Liver (tissue), 10 donors: ENCODE measurements at places on chromosomes 11 and 22. TPM values are rescaled to one million over a fixed set of nuclear protein-coding genes. Genes with fewer than 3 reads are reported as not detected.

GNAZ gene
- total RNA-seq: 2.2 TPM

MMP27 gene
- total RNA-seq: not detected

TYR gene
- total RNA-seq: not detected

TMPRSS4 gene
- 0.08 TPM for total RNA-seq

KCNQ1 gene
- 2.2 TPM for total RNA-seq

DNA sequence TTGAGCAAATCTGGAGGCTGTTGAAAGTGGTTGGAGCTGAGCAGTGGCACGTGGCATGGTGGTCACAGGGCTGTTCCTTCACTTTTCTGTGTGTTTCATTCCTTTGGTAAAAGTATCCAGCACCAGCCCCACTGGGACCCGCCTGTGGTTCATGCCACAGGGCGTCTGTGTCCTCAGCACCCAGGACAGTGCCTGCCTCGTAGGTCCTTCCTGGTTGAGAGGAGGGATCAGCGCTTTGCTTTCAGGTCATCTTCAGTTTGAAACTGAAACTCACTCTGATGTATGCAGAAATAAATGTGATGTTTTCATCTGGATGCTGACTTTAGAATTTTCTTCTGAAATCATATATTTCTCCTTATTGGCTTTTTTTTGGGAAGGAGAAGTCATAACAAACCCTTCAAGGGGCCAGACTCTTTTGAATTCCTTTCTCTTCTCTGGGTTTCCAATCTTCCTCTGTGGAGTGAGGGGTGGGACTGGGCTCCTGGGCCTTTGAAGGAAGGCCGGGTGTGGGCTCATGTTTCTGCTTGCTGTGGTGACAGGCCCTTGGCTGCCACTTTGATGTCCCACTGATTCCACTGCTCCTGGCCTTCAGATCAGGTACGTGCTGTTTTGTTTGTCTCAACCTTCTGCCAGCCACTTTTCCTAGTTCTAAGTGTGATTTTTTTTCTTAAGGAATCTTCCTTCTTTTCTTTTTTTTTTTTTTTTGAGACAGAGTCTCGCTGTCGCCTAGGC, 26.2 kb downstream of the TBC1D22A start:
- no peak for DNase-seq

DNA sequence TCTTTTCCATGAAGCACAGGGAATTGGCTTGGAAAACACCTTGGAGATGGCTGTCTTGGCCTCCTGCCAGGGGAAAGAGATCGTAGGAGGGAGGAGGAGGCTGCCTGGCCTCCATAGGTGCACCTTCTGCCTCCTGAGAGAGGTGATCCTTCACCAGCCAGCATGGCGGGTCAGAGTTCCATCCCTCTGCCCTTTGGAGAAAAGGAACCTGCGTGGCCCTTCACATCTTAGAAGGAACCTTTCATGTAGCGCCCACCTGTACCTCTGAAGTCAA, 58.2 kb upstream of the DRD2 start:
- DNase-seq: no peak

DNA sequence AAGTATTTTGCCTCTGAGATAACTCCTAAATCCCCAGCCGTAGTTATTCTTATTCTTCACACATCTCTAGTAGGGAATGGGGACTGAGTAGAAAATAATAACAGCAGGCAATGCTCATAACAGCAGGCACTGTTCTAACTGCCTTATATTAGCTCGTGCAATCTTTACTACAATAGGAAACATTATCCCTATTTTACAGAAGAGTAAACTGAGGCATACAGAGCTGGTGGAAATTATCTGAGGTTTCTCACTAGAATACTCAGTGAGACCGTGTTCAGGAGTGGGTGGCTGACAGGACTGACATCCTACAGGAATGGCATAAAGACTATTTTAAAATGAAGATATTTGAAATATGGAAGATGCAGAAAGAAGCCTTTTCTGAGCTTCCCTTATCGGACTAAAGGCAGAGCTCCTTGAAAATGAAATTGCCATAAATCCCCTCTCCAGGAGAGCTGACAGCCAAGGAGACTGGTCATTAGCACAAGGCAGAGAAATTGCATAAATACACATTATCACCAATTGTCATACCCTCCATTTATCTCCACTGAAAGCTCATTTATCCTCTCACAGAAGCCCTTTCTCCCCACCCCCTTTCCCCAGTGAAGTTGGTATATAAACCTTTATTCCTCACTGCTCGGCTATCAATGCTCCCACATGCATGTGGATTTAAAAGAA, 93.9 kb downstream of the RASSF10 start:
- DNase-seq: no peak

DNA sequence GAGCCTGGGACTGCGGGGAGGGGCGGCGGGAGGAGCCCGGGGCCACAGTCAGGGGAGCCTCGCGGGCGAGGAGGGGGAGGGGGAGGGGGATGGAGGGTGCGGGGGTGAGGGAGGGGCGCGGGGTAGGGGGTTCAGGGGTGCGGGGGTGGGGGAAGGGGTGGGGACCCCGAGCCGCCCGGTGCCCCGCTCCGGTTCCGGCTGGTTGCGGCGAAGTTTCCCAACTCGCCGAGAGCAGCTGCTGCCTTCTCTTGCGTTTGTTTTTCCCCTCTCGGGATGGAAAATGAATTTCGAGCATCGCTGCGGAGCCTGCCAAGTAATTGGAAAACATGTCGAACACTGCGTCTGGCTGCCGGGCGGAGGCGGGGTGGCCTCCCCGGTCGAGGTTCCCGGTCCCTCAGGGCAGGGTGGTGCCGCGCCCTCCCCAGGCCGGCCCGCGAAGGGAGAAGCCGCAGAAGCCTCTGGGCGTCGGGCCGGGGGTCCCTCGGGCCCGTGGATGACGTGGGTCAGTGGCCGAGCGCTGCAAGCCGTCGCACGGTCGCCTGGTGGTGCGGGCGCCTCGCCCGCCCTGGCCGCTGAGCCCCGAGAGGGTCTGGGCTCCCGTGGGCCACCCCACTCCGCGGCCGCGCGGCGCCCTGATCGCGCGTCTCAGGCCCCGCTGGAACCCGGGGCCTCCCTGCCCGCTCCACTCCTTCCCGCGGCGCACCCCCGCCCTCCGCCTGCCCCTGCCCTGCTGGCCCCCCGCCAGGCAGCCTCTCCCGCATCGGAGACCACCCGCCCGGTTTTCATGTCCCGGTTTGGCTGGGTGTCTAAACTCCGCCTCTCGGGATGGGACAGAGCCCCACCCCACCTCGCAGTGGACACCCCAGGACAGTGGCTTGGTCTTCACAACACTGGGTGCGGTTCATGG, 12.1 kb downstream of the SPATA19 start:
- DNase-seq: peak; percentile 22

DNA sequence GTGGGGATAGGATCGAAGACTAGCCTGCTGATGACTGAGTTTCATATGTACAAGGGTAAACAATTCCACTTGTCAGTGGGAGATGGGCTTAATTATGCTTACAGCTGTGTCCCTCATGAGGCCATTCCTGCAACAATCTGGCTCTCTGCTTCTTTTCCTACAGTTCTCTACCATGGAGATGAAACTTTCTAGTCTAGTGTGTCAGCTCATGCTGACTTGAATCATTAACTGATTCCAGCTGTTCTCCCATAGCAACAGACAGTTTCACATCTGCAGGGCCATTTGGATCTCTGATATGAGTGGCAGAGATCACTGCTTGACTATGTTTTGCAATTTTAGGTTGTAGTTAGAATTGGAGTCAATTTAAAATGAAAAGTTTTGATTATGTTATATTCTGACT, 1251.7 kb upstream of the RAG2 start:
- no peak for DNase-seq

- DNase-seq: no peak
These were observed 99.8 kb downstream of the ZBTB16 start for GRCh38 chr11:114159320-114159719.

DNA sequence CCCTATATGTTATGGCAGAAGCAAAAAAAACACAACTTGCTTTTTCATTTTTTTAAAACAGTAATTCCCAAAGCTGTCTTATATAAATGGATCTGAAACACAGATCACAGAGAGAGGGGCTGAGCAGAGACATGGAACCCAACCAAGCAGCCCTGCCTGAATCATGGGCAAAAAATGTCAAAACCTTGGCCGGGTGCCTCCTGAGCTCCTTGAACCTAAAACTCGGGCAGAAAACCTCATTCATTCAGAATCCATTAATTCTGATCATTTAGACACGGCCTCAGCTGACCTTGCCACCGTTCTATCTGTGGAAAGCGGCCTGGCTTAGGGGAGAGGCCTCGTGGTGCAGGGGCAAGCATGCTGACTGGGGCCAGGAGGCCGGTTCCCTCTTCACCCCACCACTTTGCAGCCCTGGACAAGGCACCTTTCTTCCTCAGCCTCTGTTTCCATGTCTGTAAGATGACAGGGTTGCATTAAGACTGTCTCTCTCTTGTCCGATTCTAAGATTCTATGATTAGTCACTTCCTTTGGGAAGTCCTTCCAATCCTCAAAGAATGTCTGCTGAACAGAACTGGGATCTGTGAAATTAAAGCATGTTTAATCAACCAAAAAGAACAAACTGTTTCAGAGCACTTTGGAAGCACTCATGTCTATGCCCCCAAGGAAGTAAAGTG, 26.0 kb downstream of the TENM4 start:
- no peak for DNase-seq

- DNase-seq: no peak
These were observed 122.8 kb downstream of the SEZ6L start for GRCh38 chr22:26291940-26292666.

DNA sequence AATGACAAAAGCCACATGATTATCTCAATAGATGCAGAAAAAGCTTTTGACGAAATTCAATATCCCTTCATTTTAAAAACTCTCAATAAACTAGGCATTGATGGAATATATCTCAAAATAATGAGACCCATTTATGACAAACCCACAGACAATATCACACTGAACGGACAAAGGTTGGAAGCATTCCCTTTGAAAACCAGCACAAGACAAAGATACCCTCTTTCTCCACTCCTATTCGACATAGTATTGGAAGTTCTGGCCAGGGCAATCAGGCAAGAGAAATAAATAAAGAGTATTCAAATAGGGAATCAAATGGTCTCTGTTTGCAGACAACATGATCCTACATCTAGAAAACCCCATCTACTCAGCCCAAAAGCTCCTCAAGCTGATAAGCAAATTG, 52.0 kb downstream of the CASP12 start:
- no peak for DNase-seq

GRCh38 chr11:119506436-119506835, 83.5 kb upstream of the THY1 start:
- DNase-seq: no peak

DNA sequence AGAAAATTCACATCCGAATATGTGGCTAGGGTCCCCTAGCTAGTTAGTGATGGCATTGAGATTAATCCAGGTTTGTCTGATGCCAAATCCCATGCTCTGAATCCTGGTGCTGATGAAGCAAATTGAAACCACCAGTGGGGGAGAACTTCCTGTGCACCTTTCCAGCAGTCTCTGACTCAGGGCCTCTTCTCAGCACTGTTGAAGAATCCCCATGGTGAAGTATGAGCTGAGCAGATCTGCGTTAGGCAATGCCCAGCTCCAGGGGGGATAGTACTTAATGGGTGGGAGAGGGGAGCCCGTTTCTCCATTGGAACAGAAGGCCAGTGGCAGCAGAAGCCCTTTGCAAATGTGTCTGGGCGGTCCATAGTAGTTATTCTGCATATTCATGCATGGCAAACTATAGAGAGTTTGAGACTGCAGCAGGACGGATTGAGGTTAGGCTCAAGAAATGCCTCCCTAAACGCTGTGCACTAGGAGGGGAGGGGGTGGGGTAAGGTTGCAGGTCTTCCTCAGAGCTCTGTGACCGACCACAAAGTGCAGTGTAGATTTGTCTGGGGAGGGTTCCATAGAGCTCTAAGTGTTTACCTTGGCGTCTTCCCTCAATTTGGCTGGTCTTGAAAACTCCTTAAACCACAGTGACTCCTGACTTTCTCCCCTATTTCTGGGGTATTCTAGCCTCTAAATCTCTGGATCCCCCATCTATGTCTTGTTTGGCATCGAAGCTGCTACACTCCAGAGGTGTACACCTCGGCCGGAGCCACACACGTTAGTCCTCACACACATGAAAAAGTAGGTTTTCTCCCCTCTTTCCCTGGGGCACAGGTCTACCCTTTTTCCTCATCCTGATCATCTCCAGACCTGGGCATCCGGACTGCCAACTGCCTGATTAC, 4.8 kb downstream of the POU2F3 start:
- no peak for DNase-seq

- DNase-seq: no peak
These were observed 50.4 kb upstream of the RBFOX2 start for GRCh38 chr22:36079041-36079440.

DNA sequence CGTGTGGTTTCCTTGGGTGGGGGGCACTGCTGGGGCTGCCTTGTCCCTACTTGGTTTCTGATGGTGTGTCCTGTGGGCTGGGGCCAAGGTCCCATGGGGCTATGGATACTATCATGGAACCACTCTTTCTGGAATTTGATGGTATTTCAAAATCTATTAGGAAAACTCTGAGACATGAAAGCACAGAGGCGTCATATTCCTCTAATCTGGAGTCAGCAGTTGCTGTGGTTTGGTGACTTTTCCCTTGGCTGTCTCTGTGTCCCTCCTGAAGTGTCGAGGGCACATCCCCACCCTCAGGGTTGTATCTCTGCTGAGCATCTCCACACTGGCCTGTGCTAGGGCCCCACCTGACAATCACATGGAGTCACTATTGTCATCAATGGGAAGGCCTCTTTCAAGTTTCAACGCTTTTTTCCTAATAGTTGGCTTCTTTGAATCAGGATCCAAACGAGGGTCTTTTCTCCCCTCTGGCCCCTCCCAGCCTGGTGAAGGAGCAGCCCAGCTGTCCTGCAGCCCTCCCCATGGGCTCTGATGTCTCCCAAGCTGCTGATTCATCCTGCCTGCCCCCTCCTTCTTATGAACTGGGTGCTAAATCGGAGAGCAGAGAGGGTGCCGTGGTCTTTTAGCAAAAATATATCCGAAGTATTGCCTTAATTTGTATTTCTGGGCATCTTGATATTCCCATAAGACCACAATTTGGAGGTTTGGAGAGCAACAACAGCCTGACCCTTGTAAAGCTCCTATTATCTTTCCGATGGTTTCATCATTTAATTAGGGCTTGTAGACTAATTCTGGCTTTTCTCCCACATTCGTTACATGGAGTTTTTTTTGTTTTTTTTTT, 38.5 kb downstream of the MED15 start:
- no peak for DNase-seq

DNA sequence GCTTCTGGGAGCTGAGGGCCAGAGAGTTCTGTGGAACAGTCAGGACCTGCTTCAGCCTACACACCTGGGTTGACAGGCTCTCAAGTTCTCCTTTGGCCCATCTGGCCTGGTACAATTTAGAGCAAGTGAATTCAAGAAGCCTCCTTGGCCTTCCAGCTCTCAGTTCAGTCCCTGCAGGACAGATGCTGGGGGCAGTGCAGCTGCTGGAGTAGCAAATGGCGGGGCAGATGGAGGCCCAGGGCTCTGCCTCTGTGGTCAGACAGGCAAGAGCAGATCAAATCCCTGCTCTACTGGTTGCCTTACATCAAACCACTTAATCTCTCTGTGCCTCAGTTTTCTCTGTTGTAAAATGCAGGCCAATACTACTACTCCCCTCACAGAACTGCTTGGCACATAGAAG, 8.7 kb upstream of the KCNK7 start:
- no peak for DNase-seq

DNA sequence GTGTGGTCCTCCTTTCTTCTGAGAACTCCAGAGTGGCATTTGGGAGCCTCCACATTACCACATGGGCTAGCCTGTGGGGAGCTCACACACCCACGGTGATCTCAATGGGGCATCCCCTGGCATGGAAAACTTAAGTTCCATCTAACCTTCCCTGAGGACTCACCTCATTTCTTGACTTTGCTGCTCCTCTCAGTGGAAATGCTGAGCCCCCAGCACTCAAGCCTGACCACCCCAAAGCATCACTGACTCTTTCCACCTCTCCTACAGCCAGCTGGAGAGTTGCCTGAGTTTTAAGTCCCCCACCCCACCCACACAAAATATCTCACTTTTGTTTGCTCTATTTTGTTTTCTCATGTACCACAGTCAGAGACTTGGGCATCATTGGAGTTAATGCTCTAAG, 23.8 kb upstream of the PARVA start:
- no peak for DNase-seq
